Thoracic aorta (tissue), 2 donors: ENCODE measurements at places on chromosomes 3 and 15.

DNA sequence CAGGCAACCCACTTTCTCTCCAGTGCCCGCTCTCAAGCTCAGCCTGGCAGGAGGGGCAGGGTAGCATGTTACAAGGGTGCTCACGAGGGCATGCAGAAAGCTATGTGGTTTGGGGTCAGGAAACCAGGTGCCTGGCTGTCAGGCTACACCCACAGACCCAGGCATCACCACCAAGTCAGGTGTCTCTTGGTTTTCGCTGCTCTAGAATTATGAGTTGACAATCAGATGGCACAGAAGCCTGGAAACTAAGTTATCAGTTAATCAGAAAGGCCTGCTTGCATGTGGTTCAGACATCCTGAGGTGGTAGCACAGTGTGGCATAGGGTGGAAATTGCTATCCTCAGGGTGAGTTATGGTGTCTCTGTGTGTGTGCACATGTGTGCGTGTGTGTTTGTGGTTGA lies 16.2 kb upstream of the CCR9 start:
- H3K27me3 ChIP-seq: no peaks in the 10 kb centered on the region
- no peak for DNase-seq
- H3K36me3 ChIP-seq: no peaks in the 10 kb centered on the region
- no peak overlapping the region for H3K27ac ChIP-seq
- H3K4me1 ChIP-seq: no peaks in the 10 kb centered on the region

GRCh38 chr3:124553178-124553577 lies 177.1 kb upstream of the UMPS start:
- no peak for DNase-seq
- H3K4me1 ChIP-seq: peaks cover 31% of the 10 kb centered on the region
- peaks cover 6% of the 10 kb centered on the region for H3K36me3 ChIP-seq
- H3K27ac ChIP-seq: no peak overlapping the region
- no peak overlapping the region for H3K4me3 ChIP-seq
- no peaks in the 10 kb centered on the region for H3K27me3 ChIP-seq

- peaks cover 22% of the 10 kb centered on the region for H3K36me3 ChIP-seq
- peaks cover 24% of the 10 kb centered on the region for H3K4me1 ChIP-seq
- no peak for DNase-seq
- peak overlapping the region; percentile 96 for H3K27ac ChIP-seq
Observed at GRCh38 chr3:123712077-123712860, 127.4 kb upstream of the HACD2 start.

DNA sequence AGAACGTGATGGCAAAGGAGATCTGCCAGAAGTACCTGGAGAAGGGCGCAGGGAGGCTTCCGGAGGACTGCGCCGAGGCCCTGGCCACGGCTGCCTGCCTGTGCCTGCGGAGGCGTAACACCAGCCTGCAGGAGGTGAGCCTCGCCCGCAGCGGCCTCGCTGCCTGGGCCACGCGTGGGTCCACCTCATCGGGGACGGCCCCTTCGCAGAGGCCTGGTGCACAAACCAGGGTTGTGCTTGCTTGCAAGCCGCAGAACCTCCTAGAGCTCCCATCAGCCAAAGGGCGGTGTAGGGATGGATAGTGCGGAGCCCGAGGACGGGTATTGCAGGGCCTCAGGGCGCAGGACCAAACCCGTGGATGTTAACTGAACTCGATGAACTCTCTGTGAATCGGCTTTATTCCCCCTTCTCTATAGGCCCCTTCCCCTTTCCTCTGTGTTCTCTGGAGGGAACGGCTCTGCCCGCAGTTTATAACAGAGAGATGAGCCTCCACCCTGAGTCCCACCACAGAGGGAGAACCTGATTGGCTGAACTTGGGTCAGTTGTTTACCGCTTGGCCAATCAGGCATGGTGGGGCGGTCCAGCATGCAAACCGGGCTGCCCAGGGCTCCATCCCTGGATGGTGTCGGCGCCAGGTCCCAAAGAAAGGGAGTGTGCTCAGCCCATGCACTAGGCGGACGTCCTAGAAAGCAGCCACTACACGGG lies 13.6 kb upstream of the TATDN2 start:
- DNase-seq: no peak
- H3K4me3 ChIP-seq: no peak overlapping the region
- H3K36me3 ChIP-seq: peaks cover 24% of the 10 kb centered on the region
- no peaks in the 10 kb centered on the region for H3K27me3 ChIP-seq
- no peaks in the 10 kb centered on the region for H3K4me1 ChIP-seq
- no peak overlapping the region for H3K27ac ChIP-seq

GRCh38 chr3:22175947-22176346 lies 424.9 kb upstream of the ZNF385D start:
- no peaks in the 10 kb centered on the region for H3K27me3 ChIP-seq
- H3K36me3 ChIP-seq: no peaks in the 10 kb centered on the region
- H3K27ac ChIP-seq: no peak overlapping the region
- no peak for DNase-seq

DNA sequence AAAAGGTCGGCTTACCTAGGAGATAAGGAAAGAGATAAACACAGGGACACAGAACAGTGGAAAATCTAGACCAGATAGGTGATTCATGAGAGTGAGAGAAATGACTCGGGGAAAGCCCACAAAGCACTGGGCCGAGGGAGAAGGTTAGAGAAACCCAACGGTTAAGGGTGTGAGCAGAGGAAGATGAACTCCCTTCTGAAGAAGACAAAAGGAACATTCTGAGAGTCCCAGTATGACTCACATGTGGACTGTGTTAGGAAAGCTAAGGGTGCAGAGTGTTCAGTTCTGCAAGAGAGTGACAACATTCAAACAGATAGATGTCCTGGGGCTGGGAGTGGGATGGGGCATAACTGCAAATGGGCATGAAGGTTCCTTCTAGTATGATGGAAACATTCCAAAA lies 83.0 kb downstream of the CNTN3 start:
- H3K36me3 ChIP-seq: no peaks in the 10 kb centered on the region
- H3K4me3 ChIP-seq: no peak overlapping the region
- DNase-seq: no peak
- no peak overlapping the region for H3K27ac ChIP-seq
- peaks cover 27% of the 10 kb centered on the region for H3K4me1 ChIP-seq

DNA sequence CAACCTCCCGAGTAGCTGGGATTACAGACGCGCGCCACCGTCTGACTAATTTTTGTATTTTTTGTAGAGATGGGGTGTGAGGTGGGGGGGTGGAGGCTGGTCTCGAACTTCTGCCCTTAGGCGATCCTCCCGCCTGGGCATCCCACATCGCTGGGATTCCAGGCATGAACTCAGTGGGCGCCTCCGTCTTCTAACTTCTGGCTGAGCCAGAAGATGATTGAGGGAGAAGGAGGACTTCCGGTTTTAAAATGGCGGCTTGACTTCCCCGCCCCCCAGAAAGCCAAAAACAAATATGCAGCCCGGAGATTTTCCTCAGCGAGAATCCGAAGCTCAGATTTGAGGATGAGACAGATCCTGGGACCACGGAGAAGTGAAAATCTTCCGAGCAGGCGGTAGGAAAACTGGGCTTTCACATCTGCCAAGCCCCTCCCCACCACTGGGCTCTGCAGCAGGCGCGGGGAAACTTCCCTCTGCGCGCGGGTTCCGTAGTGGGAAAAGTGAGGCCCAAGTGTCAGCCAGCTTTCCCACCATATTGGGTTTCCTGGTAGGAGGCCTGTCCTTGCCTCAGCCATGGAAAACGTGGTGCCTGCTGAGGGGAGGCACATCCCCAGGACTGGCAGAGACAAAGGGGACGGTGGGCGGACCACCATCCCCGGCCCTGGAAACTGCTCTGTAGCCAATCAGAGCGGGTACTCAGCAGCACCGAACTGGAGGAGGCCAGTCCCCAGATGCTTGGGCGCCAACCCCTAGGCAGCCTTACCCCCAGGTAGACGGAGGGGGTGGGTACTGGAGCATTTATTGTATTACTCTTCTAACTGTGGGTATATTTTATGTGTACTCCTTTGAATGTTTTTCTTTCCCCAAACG lies 17.3 kb downstream of the CHST14 start:
- H3K27ac ChIP-seq: no peak overlapping the region
- H3K27me3 ChIP-seq: no peaks in the 10 kb centered on the region
- no peaks in the 10 kb centered on the region for H3K36me3 ChIP-seq

- peaks cover 35% of the 10 kb centered on the region for H3K4me1 ChIP-seq
- no peaks in the 10 kb centered on the region for H3K27me3 ChIP-seq
Observed at GRCh38 chr3:179432451-179432850, 18.8 kb downstream of the GNB4 start.

- H3K36me3 ChIP-seq: no peaks in the 10 kb centered on the region
- no peak for DNase-seq
- no peaks in the 10 kb centered on the region for H3K27me3 ChIP-seq
- peaks cover 6% of the 10 kb centered on the region for H3K4me1 ChIP-seq
Observed at GRCh38 chr3:157606011-157606851, 103.0 kb upstream of the VEPH1 start.

- no peaks in the 10 kb centered on the region for H3K27me3 ChIP-seq
- no peak for DNase-seq
- H3K4me1 ChIP-seq: no peaks in the 10 kb centered on the region
- H3K27ac ChIP-seq: no peak overlapping the region
- H3K36me3 ChIP-seq: no peaks in the 10 kb centered on the region
Observed at GRCh38 chr3:168579010-168579409, 483.3 kb upstream of the GOLIM4 start.

- no peak overlapping the region for H3K4me3 ChIP-seq
- no peak for DNase-seq
- no peaks in the 10 kb centered on the region for H3K4me1 ChIP-seq
- H3K27ac ChIP-seq: no peak overlapping the region
- no peaks in the 10 kb centered on the region for H3K36me3 ChIP-seq
- no peaks in the 10 kb centered on the region for H3K27me3 ChIP-seq
Observed at GRCh38 chr3:5463991-5464390, 276.5 kb downstream of the EDEM1 start.

GRCh38 chr3:5192571-5193365 lies 5.3 kb downstream of the EDEM1 start:
- peaks cover 42% of the 10 kb centered on the region for H3K4me1 ChIP-seq
- no peak for DNase-seq
- no peaks in the 10 kb centered on the region for H3K36me3 ChIP-seq
- H3K27me3 ChIP-seq: no peaks in the 10 kb centered on the region
- no peak overlapping the region for H3K4me3 ChIP-seq
- no peak overlapping the region for H3K27ac ChIP-seq

DNA sequence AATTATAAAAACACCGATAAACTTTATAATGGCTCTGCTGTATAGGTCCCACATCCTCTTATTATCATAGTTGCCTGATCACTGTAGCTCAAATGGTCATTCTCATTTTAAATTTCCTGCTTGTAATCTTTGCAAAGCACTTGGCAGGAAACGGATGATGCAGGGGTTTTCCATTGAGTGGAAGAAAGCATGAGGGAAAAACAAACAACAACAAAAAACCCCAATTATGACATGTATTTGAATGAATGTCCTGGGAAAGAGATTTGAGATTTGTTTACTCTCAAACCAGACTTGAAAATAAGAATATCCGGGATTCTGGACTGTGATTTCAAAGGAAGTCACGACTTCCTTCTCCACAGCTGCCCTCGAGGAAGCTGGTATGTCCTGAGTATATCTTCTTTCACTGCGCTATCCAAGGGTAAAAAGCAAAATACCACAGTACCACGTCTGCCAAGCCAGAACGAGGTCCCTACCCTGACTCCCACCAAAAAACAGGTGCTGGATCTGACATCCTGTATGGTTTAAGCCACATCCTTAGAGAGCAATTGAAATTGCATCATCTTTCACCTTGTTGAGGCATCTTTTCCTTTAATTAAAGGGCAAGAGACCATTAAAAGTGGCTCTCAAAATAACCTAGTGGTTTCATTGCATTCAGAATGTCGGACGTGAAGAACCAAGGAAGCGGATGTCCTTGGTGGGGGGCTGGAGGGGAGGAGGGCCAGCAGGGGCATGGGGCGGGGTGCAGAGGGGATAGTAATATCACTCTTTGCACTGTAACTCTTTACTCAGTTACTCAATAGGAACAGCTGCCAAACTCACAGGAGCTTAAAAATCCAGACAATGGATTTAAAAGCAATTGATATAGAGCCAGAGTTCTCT lies 13.5 kb upstream of the TIPIN start:
- no peaks in the 10 kb centered on the region for H3K36me3 ChIP-seq
- DNase-seq: no peak
- H3K27me3 ChIP-seq: no peaks in the 10 kb centered on the region
- no peak overlapping the region for H3K27ac ChIP-seq
- H3K4me3 ChIP-seq: peak overlapping the region; percentile 53

GRCh38 chr3:123750659-123751420 lies 133.3 kb downstream of the MYLK start:
- peak overlapping the region; percentile 84 for H3K27ac ChIP-seq
- H3K4me1 ChIP-seq: peaks cover 75% of the 10 kb centered on the region
- H3K4me3 ChIP-seq: no peak overlapping the region
- no peaks in the 10 kb centered on the region for H3K27me3 ChIP-seq

GRCh38 chr3:66544619-66545429 lies 44.0 kb upstream of the LRIG1 start:
- no peaks in the 10 kb centered on the region for H3K36me3 ChIP-seq

DNA sequence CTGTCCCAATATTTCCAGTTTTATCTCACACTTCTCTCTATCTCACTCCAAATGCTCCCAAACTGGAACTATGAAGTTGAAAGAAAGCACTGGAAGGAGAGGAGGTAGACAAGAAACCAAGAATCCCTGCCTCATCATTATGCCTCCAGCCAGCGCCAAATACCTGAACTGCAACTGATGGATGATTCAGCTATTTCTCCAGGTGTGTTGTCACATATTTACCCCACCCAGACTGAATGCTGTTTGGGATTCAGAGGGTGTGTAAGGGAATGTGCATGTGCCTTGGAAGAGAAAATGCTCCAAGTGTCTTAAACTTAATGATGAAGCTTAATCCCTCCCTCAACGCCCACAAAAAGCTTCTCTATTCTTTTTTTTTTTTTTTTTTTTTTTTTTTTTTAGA lies 269.5 kb upstream of the ATP11B start:
- H3K4me1 ChIP-seq: no peaks in the 10 kb centered on the region
- no peaks in the 10 kb centered on the region for H3K36me3 ChIP-seq
- no peak overlapping the region for H3K27ac ChIP-seq
- no peak overlapping the region for H3K4me3 ChIP-seq

GRCh38 chr15:91852741-91853510 lies 582 bp upstream of the SLCO3A1 start:
- H3K27ac ChIP-seq: peak overlapping the region; percentile 98
- H3K4me3 ChIP-seq: peak overlapping the region; percentile 94
- H3K4me1 ChIP-seq: peaks cover 48% of the 10 kb centered on the region
- H3K27me3 ChIP-seq: no peaks in the 10 kb centered on the region

DNA sequence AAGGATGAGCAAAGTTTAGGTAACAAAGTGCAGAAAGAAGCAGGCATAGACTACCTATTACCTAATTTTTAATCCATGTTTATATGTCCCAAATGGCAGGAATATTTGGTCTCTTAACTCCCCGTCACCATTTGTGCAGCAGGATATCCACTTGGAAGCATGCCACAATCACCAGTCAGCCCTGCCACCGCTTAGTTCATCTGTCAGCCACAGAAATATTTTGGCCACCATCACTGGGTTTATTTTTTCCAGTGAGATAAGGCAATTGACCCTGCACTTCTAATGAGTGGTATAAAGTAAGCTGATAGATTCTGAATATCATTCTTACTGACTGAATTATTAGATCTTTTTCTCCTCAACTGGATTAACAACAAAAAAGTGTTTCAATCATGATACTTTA lies 152.9 kb upstream of the SOX2 start:
- no peak for DNase-seq
- no peak overlapping the region for H3K27ac ChIP-seq
- H3K36me3 ChIP-seq: no peaks in the 10 kb centered on the region
- no peaks in the 10 kb centered on the region for H3K4me1 ChIP-seq

- peaks cover 92% of the 10 kb centered on the region for H3K4me1 ChIP-seq
- H3K36me3 ChIP-seq: no peaks in the 10 kb centered on the region
- no peak overlapping the region for H3K27ac ChIP-seq
- DNase-seq: no peak
Observed at GRCh38 chr3:71076361-71077002, 507.0 kb downstream of the FOXP1 start.
